ENCODE measurements at places on chromosomes 12 and 14. TPM values are rescaled to one million over a fixed set of nuclear protein-coding genes. Genes with fewer than 3 reads are reported as not detected.
A peak's percentile ranks its signal among the peaks of the same experiment; 100 is the strongest.

DNA sequence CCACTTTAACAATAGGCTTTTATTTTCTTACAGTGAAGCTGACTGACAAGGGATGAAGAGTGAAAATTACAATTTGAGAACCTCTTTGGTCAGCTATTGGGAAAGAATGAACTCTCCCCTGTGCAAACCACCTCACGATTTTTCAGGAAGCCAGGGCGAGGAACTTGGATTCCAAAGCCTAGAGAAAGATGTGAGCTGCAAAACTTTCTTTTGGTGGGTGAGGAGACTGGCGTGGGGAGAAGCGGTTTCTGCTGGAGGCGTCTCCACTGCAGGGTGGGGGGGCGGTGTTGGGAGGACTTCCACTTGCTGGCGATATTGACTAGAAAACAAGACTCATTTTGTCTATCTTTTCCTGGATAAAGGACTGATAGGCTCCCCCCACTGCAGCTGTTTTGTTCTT, 59.3 kb upstream of the VRK1 start:
- H3K36me3 ChIP-seq = no peaks in the 10 kb centered on the region
- H3K4me1 ChIP-seq = peaks cover 4% of the 10 kb centered on the region
- H3K4me3 ChIP-seq = no peak overlapping the region
- peaks cover 18% of the 10 kb centered on the region for H3K27me3 ChIP-seq

DNA sequence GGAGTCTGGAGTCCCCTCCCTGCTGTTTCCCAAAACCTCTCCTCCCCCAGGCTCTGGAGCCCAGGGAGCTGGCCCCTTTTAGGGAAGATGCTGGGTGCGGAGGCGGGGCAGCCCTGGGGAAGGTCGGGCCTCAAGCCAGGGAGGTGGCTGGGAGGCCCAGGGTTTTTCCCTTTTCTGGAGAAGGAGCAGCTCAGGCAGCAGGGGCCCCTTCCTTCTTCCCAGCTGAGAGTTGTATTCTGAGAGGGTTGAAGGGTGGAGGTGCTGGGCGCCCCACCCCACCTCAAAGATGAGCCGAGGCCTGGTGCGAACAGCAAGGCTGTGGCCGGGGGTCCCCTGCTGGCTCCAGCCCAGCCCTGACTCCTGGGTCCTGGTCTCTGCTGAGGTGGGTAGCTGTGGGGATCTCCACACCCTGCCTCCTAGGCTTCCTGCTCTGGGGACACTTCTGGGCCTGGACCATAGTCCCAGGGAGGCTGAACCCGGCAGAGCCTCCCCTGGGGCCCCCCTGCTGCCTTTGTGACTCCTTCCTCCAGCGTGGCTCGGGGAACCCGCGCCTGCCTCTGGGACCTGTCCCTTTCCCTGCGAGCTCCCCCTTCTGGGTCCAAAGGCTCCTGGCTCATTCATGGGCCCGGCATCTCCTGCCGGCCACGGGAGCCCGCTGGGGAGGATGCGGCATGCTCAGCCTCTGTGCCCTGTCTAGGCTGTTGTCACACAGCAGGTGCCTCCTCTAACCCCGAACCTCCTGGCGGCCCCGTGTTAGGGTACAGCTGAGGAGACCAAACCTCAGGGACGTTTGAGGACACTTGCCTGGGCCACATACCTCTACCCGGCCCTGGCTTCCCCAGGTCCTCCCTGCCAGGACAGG, 4.4 kb downstream of the TRMT61A start:
- no peak overlapping the region for H3K27ac ChIP-seq
- peaks cover 2% of the 10 kb centered on the region for H3K4me1 ChIP-seq
- no peak for DNase-seq
- H3K4me3 ChIP-seq = no peak overlapping the region

GRCh38 chr14:51096870-51097269, 2.0 kb upstream of the TRIM9 start:
- peaks cover 4% of the 10 kb centered on the region for H3K4me1 ChIP-seq
- no peaks in the 10 kb centered on the region for H3K36me3 ChIP-seq
- no peak overlapping the region for H3K4me3 ChIP-seq
- no peak overlapping the region for H3K27ac ChIP-seq
- peaks cover 30% of the 10 kb centered on the region for H3K27me3 ChIP-seq

DNA sequence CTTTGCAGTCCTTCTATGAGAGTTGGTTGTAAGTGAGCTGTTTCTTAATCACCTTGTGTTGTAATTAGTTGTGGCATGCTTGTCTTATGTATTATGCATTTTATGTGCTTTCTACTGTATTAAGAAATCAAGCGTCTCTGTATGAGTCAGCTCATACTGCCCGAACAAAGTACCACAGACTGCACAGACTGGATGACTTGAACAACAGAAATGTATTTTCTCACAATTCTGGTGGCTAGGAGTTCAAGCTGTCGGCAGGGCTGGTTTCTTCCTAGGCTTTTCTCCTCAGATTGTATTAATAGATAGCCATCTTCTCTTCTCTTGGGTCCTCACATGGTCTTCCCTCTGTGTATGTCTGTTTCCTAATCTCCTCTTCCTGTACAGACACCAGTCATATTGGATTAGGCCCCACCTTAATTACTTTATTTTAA, 77.7 kb downstream of the FLRT2 start:
- DNase-seq = peak; percentile 91
- H3K4me3 ChIP-seq = no peak overlapping the region
- H3K36me3 ChIP-seq = no peaks in the 10 kb centered on the region
- no peak overlapping the region for H3K27ac ChIP-seq
- H3K4me1 ChIP-seq = no peaks in the 10 kb centered on the region

GRCh38 chr14:24674204-24674970, 40.4 kb upstream of the GZMB start:
- H3K4me3 ChIP-seq = no peak overlapping the region
- H3K27me3 ChIP-seq = peaks cover 19% of the 10 kb centered on the region
- no peaks in the 10 kb centered on the region for H3K36me3 ChIP-seq
- H3K27ac ChIP-seq = no peak overlapping the region

Gene SERPINA3
- polyA plus RNA-seq = 0.31 TPM

Gene BATF
- not detected for polyA plus RNA-seq

Gene TAS2R19
- not detected for polyA plus RNA-seq

Gene RBP5
- polyA plus RNA-seq = 1.5 TPM

Gene CPNE6
- polyA plus RNA-seq = 0.96 TPM

Gene PYGL
- 36.6 TPM for polyA plus RNA-seq

Gene CHPT1
- 51.1 TPM for polyA plus RNA-seq

All from cardiac muscle cell (in vitro differentiated cells and primary cell).